ENCODE measurements at places on chromosomes 12 and 14. TPM values are rescaled to one million over a fixed set of nuclear protein-coding genes. Genes with fewer than 3 reads are reported as not detected.
A peak's percentile ranks its signal among the peaks of the same experiment; 100 is the strongest.

DNA sequence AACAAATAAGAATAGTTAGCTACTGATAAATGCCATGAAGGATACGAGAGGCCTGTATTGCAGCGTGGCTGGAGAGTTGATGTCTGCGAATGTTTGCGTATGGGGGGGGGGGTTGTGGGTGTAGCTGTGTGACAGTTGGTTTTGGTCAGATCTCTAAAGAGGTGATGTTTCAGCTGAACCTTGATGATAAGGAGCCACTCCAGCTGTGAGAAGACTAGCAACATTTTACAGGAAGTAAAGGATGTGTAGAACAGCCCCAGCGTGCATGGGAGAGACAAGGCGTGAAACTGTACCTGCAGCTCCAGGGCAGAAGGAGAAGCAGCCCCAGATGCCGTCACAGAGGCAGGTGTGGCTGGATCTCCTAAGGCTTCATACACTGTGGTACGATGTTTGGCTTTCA lies 416.9 kb downstream of the TMEM132D start:
- no peak for DNase-seq

ACOT2 gene
- 28.0 TPM for polyA plus RNA-seq

DNA sequence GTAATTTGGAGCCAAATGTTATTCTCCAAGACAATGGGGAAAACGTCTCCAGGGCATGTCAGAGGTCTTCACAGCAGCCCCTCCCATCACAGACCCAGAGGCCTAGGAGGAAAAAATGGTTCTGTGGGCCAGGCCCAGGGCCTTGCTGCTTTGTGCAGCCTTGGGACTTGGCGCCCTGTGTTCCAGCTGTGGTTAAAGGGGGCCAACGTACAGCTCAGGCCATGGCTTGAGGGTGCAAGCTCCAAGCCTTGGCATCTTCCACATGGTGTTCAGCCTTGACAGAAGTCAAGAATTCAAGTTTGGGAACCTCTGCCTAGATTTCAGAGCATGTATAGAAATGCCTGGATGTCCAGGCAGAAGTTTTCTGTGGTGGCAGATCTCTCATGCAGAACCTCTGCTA lies 3.2 kb upstream of the CRY1 start:
- no peak for DNase-seq

- no peak for DNase-seq
These were observed 398.2 kb upstream of the PDE3A start for GRCh38 chr12:19970116-19970515.

FMNL3 gene
- polyA plus RNA-seq = 64.3 TPM

DNA sequence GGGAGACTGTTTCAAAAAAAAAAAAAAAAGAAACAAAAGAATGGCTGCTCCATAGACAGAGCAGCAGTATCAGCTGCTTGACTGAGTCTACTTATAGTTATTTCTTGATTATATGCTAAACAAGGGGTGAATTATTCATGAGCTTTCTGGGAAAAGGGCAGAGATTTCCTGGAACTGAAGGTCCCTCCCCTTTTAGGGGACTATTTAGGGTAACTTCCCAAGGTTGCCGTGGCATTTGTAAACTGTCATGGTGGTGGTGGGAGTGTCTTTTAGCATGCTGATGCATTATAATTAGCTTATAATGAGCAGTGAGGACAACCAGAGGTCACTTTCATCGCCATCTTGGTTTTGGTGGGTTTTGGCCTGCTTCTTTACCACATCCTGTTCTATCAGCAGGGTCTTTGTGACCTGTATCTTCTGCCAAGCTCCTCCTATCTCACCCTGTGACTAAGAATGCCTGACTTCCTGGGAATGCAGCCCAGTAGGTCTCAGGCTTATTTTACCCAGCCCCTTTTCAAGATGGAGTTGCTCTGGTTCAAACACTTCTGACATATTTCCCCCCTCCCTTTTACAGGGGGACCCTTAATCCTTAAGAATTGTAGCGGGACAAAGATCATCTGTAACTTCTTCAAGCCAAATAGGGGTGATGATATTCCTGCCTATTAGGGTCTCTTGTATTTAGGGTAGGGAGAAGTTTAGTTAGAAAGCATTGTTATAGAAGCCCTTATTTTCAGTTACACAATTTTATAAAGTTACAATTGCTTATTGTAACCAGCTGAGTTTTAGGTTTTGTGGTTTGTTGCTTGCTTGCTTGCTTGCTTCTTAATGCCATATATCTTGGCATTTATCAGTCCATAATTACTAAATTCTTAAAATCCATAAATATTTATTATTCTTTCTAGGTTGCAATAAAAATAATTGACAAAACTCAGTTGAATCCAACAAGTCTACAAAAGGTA lies 42.5 kb downstream of the MARK3 start:
- DNase-seq = peak; percentile 32

NANOG gene
- 0.18 TPM for polyA plus RNA-seq

- DNase-seq = peak; percentile 52
These were observed 800 bp downstream of the PCNX4 start for GRCh38 chr14:60092526-60092920.

MYL2 gene
- 1.1 TPM for polyA plus RNA-seq

AICDA gene
- polyA plus RNA-seq = not detected

GRCh38 chr12:91356405-91356804 lies 173.8 kb upstream of the DCN start:
- no peak for DNase-seq

GRCh38 chr12:5376591-5377207 lies 55.2 kb upstream of the NTF3 start:
- DNase-seq = no peak

RPS6KL1 gene
- 0.76 TPM for polyA plus RNA-seq

DNA sequence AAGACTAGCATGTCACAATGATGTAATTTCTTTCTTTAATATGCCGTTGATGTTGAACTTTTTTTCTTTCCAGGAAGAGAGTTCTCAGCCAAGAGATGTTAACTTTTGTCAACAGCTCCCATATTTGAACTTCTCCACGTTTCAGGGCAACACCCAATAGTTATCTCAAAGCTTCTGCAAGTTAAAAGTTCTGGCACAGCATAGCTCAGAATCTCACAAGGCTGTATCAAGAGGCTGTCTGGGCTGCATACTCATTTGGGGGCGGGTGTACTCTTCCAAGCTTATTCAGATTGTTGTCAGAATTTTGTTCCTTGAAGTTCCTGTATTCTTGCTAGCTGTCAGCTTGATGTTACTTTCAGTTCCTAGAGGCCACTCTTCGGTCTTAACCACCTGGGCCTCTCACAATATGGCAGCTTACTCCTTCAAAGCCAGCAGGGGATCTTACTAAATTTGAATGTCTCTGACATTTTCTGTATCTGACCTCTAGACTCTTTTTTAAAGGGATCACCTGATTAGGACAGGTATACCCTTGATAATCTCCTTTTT lies 38.9 kb downstream of the KCNC2 start:
- no peak for DNase-seq

MTA1 gene
- 107 TPM for polyA plus RNA-seq

DNA sequence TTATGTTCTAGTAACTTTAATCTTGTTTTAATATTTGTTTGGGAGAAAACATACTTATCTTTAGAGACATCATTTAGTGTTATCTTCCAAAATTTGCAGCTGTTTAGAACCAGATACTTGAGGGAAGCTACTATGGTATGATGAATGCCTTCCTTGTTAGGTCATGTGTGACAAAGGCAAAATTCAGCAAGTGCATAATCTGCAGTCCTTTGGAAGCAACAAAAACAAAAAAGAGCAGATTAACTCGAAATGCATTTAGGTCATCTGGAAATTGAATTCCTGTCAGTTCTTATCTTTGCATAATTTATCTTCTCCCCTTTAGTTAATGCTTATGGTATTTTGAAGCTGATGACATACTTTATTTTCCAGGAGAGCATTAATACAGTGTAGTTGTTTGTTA lies 3.5 kb downstream of the FBXO34 start:
- no peak for DNase-seq
